ENCODE measurements at places on chromosomes 11 and 22. TPM values are rescaled to one million over a fixed set of nuclear protein-coding genes. Genes with fewer than 3 reads are reported as not detected.

Gene AGBL2
- total RNA-seq, result 3.7 TPM

Gene SSTR3
- 0.16 TPM for total RNA-seq

Gene TUT1
- 5.8 TPM for total RNA-seq

Gene UPK3A
- total RNA-seq, result not detected

Gene SEZ6L
- total RNA-seq, result not detected

Data from bronchial smooth muscle cell (primary cell).